ENCODE measurements at places on chromosomes 2 and 18.

DNA sequence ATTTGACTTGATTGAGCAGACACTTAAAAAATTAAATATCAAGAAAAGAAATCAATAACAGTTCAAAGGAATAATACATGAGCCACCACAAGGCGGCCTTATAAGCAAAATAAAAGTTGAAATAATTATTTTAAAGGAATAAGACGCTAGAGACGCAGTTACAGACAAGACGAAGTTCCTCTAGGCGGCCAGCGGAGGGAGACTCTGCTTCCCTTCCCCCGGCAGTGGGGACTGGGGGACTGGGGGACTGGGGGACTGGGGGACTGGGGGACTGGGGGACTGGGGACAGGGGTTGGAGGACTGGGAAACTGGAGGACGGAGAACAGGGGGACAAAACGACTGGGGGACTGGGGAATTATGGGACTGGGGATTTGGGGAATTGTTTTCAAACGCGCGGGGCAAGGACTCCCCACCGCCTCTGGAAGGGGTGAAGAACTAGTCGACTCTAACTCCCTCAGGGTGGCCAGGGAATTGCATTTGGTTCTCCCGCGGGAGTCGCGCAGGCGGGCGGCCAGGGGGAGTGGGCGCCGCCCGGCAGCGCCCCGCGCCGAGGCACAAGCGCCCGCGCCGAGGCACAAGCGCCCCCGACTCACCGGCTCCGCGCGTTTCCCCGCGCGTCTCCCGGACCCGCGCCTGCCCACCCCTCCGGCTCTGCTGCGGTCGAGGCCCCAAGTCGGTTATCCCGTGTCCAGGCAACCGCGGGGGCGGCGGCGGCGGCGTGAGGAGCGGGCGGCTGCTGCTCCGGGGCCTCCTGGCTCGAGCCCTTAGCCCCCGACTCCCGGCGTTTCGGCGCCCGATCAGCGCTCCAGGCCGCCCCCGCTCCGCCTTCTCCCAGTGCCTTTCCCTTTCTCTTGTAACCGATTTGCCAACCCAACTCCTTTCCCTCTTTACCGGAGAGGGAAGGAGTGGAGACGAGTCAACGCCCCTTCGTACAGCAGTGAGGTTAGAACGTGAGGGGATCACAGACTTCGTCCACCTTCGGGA, at the start of gene CCDC178:
TSS of gene CCDC178 (minus strand) at position 662 of the 984 bp plus-strand sequence. CDS start 28,633 bp downstream, outside the sequence.
- peak; percentile 24 for DNase-seq

DNA sequence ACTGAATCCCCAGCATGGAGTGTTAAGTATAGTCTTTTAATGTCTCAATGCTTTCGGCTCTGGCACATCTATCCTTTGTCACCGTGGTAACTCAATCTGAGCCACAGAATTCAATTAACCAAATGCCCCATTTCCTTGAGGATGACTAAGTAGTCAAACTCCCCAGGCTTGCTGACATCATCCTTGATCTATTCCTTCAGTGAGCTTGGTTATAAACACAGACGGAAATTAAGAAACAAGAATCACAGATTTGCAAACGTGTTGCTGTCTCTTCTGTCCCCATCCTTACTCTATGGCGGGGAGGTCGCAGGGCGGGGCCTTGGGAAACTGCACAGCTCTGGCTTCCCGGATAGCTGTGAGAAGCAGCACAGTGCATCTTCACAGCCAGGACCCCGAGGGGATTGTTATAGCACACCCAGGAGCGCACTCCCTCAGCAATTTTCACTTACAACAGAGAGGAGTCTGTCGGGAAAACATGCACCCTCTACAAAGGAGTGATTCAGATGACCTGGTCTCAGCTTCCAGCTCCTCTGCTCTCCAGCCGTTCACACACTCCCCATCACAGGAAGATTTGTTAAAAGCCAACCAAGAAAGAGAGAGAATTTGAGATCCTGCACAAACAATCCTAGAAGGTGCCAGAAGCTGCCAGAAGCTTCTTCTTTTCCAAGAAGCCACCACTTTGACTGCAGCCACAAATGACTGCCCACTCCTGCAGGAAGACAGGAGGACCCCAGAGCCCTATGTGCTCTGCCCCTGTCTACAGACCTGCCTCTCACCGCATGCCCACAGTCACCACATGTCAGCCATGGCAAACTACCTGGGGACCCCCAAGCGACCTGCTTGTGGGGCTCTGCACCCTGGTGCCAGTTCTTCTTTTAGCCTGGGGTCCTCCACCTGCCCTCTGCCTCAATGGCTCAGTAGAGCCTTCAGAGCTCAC, 44.9 kb upstream of the YWHAQ start:
- DNase-seq = peak; percentile 59

DNA sequence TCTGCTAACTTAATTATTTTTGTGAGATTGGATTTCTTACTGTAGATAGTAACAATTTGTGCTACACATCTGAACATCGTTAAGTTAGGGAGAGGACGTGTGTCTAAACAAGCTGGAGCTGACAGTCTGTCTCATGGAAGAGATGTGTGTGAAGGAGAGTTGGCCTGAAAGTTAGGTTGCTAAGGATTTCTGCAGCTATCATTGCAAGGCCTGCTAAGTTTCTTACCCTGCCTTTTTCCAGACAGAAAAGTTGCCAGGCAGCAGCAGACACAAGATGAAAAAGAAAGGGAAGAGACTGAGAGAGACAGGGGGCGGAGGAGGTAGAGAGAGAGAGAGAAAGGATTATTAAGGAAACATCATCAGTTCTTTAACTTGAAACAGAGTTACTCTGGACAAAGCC, 4.1 kb upstream of the LRP1B start:
- peak; percentile 20 for DNase-seq

- no peak for DNase-seq
These were observed 1.2 kb downstream of the CNGA3 start for GRCh38 chr2:98347298-98348065.
